ENCODE measurements at places on chromosomes 3 and 15.

- no peak for DNase-seq
Measured at GRCh38 chr3:189557824-189558223, 73.4 kb upstream of the TP63 start.

DNA sequence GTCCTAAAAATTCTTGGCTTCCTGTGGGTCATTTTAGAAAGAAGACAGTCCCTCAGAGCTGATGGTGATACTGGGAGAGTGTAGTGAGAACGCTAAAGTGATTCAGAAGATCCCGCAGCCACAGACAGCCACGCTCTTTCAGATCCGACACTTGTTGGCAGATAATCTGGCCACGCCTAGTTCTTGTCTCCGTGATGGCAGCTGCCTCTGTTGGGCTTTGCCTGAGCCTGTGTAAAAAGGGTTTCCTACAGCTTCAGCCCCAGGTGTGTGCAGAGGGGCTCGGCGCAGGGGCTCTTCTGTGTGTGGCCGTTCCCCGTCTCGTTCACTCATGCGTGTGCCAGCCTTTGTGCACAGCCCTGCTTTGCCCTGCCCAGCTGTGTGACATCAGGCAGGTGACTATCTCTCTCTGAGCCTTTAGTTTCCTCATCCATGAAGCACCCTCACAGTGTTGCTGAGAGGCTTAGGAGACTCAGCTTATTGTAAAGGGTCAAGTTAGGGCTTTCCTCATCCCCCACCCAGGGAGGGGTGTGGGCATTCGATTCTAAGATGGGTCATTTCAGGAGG lies 6.3 kb downstream of the IRAK2 start:
- no peak for DNase-seq

- no peak for DNase-seq
Measured at GRCh38 chr3:118180853-118181252, 853.8 kb downstream of the IGSF11 start.

GRCh38 chr15:52788099-52788986 lies 1.8 kb downstream of the ONECUT1 start:
- DNase-seq, result no peak

- no peak for DNase-seq
Measured at GRCh38 chr15:62515696-62516395, 350.8 kb upstream of the C2CD4B start.

GRCh38 chr3:18208091-18208490 lies 217.0 kb downstream of the SATB1 start:
- DNase-seq, result no peak

Data from fibroblast of skin of left biceps (primary cell).